Ascending aorta (tissue), 2 donors: ENCODE measurements at places on chromosomes 11 and 22. TPM values are rescaled to one million over a fixed set of nuclear protein-coding genes. Genes with fewer than 3 reads are reported as not detected.

The GRM5 gene
- total RNA-seq: 10.2 TPM

The ASRGL1 gene
- 69.8 TPM for total RNA-seq

The FBLN1 gene
- 580 TPM for total RNA-seq

The MMP12 gene
- not detected for total RNA-seq

DNA sequence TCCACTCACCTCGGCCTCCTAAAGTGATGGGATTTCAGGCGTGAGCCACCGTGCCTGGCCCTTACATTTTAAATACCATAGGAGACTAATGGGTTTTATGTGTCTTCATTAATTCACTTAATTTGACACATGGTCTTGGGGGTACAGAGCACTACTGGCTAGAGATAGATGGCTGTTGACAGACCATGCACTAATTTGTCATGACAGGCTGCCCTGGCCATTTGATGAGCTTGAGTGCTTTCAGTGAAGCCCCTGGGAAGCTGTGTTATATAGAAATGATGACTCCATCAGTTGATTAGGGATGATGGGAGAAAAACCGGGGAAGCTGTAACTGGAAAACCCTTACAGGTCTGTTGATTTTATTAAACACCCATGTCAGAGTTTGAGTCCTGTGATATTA is 6.6 kb downstream of the PHF5A start:
- peaks cover 60% of the 10 kb centered on the region for H3K36me3 ChIP-seq
- DNase-seq: no peak
- no peaks in the 10 kb centered on the region for H3K27me3 ChIP-seq

GRCh38 chr11:6389905-6390717 is at the start of gene SMPD1:
SMPD1 (plus strand) TSS chr11:6390474; CDS start chr11:6390599, 125 bp downstream.
- H3K27me3 ChIP-seq: no peaks in the 10 kb centered on the region
- peak; percentile 96 for DNase-seq
- peak within 1 kb of the TSS; percentile 89 for H3K4me3 ChIP-seq
- H3K4me1 ChIP-seq: peaks cover 9% of the 10 kb centered on the region
- H3K27ac ChIP-seq: peak within 1 kb of the TSS; percentile 90

- no peaks in the 10 kb centered on the region for H3K4me1 ChIP-seq
- no peaks in the 10 kb centered on the region for H3K36me3 ChIP-seq
- no peak overlapping the region for H3K27ac ChIP-seq
- H3K27me3 ChIP-seq: no peaks in the 10 kb centered on the region
These were observed 14.8 kb downstream of the CHKA start for GRCh38 chr11:68106165-68106940.

GRCh38 chr22:26901198-26901816 is 243.9 kb downstream of the MIAT start:
- H3K27ac ChIP-seq: no peak overlapping the region
- no peaks in the 10 kb centered on the region for H3K36me3 ChIP-seq
- H3K4me1 ChIP-seq: peaks cover under 1% of the 10 kb centered on the region
- H3K27me3 ChIP-seq: no peaks in the 10 kb centered on the region
- no peak for DNase-seq

- H3K27me3 ChIP-seq: no peaks in the 10 kb centered on the region
- DNase-seq: peak; percentile 54
These were observed 28.5 kb downstream of the AMPD3 start for GRCh38 chr11:10483584-10483983.

DNA sequence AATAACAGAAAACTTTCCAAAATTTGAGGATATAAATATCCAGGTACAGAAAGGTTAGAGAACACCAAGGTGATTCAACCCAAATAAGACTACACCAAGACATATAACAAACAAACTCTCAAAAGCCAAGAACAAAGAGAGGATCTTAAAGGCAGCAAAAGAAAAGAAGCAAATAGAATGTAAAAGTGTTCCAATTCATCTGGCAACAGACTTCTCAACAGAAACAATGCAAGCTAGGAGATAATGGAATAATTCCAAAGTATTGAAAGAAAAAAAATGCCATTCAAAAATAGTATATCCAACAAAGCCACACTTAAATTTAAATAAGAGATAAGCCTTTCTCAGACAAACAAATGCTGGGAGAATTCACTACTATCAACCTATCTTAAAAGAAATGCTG is 153.0 kb upstream of the FAT3 start:
- H3K27me3 ChIP-seq: no peaks in the 10 kb centered on the region
- H3K27ac ChIP-seq: no peak overlapping the region
- H3K4me3 ChIP-seq: no peak overlapping the region
- H3K36me3 ChIP-seq: no peaks in the 10 kb centered on the region
- no peaks in the 10 kb centered on the region for H3K4me1 ChIP-seq
- no peak for DNase-seq

DNA sequence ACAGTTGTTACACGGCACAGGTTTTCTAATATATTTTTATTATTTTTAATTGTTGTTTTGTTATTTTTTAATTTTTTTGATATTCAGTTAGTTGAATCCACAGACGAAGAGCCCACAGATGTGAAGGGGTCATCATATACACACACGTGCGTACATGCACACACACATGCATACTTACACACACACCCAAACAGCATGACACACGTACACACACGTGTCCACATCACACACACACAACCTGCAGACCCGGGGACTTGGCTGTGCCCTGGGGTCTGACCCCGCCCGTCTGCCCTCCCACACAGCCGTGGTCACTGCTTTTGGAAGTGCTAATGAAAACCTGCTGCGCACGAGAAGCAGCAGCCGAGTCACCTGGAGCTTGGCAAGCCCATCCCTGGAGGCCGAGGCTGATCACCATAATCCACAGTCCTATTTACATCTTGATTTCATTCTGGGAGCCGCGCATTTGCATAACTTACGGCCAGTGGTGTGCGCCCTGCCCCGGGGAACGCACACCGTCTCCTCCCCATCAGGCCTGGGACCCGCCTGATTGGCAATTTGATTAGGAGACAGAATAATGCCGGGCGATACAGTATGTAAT is 110.3 kb downstream of the BRD1 start:
- no peak for DNase-seq
- H3K27ac ChIP-seq: no peak overlapping the region
- H3K4me3 ChIP-seq: no peak overlapping the region
- no peaks in the 10 kb centered on the region for H3K36me3 ChIP-seq

DNA sequence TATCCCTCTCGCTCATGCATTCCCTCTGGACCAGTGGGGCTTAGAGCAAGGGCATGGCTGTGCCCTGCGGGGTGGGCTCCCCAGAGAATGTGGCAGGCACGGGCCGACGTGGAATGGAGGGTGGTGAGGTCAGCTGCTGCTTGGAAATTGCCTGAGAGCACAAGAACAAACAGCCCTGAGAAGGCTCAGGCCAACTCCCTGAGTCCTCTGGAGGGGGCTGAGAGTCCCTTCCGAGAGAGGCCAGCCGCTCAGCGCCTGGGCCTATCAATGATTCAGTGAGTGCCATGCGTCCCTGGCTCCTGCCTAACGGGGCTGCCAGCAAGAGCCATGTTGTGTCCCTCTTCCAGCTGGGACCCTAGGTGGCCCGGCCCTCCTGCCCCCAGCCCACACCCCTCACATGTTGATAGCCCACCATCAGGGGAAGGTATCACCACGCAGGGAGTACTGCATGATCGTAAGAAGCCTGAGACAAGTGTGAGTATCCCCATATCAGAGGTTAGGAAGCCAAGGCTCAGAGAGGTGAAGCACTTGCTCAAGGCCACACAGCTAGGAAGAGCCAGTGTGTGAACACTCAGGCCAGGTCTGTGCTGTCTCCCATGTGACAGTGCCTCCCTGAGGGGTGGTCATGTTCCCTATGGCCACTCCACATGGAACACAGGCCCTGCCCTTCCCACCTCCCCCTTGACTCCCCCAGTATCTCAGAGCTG is 55.8 kb downstream of the NECTIN1 start:
- no peak overlapping the region for H3K4me3 ChIP-seq
- H3K27me3 ChIP-seq: no peaks in the 10 kb centered on the region
- H3K4me1 ChIP-seq: peaks cover 5% of the 10 kb centered on the region
- H3K36me3 ChIP-seq: peaks cover 8% of the 10 kb centered on the region

DNA sequence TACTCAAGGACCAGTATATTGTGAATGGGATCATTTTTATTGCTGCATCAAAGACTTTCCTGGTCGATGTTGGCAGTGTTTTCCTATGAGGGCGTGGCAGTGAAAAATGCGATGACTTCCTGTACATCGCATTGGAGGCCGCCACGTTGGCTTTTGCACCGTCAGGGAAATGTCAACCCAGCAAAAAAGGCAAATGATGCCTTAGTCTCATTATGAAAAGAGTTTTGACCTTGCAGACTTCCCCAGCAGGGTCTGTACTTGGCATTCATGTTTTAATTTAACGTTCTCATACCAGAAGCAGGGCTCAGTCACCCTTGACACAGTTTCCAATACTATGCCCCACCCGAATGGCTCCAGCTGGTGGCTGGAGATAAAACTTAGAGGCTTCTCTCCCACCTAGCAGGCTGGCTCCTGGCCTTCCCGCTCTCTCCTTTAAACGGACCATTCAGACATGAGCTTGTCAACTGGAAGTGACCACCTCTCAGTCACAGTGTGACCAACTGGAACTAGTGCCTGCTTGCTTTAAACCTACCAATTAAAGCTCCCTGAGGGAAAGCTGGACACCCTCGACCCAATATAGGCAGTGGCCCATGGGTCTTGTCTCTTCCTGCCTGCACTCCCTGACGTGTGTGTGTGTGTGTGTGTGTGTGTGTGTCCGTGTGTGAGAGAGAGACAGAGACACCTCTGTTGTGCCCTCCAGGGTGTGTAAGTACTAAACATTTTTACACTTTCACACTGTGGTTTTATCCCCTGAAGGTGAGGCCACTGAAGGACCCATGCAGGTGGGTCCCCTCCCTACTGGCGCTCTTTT is 8.7 kb upstream of the GDPD5 start:
- H3K4me3 ChIP-seq: no peak overlapping the region
- no peaks in the 10 kb centered on the region for H3K4me1 ChIP-seq
- no peak overlapping the region for H3K27ac ChIP-seq
- DNase-seq: no peak
- no peaks in the 10 kb centered on the region for H3K27me3 ChIP-seq

DNA sequence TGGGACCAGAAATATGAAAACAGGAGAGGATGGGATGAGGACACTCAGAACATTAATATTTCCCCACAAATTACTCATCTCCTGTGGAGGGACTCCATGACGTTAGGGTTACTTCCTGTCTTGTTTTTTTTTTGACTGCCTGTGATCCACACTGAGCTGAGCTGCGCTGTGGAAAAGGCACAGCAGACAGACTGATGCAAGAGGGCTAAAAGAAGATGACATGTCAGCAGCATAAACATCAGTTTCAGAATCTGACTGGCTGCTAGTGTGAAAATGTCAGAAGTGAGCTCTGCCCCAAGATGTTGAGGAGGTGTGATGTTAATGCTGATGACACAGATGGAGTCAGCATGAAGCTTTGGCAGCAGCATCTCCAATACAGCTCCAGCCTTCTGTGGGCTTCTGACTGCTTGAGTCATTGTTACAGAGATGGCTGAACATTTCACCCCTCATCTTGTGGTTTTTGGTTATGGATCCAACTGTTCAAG is 286.8 kb downstream of the BLID start:
- no peaks in the 10 kb centered on the region for H3K36me3 ChIP-seq
- peak; percentile 12 for DNase-seq
- H3K4me3 ChIP-seq: no peak overlapping the region
- H3K4me1 ChIP-seq: no peaks in the 10 kb centered on the region
- H3K27ac ChIP-seq: no peak overlapping the region

DNA sequence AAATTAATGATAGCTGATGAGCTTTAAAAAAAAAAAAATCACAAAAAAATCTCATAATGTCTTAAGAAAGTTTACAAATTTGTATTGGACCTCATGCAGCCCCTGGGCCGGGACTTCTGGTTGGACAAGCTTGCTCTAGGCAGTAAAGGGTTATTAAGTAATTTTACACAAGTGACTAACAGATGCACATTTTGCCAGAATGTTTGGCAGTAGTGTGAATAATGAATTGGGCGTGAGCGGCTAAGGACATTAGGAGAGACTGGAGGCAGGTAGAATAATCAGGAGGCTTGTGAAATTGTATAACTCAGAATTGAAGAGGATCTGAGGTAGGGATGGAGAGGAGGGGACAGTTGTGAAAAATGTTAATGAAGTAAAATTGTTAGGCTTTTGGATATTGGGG is 77.4 kb downstream of the HIPK3 start:
- no peak overlapping the region for H3K27ac ChIP-seq
- no peaks in the 10 kb centered on the region for H3K27me3 ChIP-seq
- H3K4me1 ChIP-seq: no peaks in the 10 kb centered on the region

- no peak overlapping the region for H3K4me3 ChIP-seq
- no peak overlapping the region for H3K27ac ChIP-seq
- no peak for DNase-seq
- no peaks in the 10 kb centered on the region for H3K27me3 ChIP-seq
These were observed 66.2 kb downstream of the MPPED1 start for GRCh38 chr22:43477966-43478365.

DNA sequence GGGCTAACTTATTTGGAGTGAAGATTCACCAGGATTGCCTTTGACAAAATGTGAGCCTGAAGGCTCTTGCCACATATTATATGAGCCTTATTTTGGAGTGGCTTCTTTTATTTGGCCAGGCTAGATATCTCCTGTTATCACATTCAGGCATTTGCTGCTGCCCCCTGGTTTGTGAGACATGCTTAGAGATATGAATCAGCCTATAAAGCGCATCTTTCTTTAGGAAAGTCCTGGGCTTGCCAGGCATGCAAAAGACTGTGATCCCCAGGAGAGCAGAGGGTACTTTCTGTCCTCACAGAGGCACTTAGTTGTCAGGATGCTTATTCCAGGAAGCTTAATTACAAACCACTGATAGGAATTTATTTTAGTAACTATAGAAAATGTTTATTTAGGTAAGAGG is 333.3 kb downstream of the FAT3 start:
- no peak overlapping the region for H3K4me3 ChIP-seq
- H3K27me3 ChIP-seq: no peaks in the 10 kb centered on the region
- H3K36me3 ChIP-seq: no peaks in the 10 kb centered on the region

GRCh38 chr11:132743601-132744000 is 788.7 kb downstream of the OPCML start:
- H3K27ac ChIP-seq: no peak overlapping the region
- H3K36me3 ChIP-seq: no peaks in the 10 kb centered on the region
- DNase-seq: no peak
- no peak overlapping the region for H3K4me3 ChIP-seq
- no peaks in the 10 kb centered on the region for H3K4me1 ChIP-seq

GRCh38 chr11:97764605-97765004 is 1256.1 kb upstream of the CNTN5 start:
- H3K4me3 ChIP-seq: no peak overlapping the region
- DNase-seq: no peak
- H3K27ac ChIP-seq: no peak overlapping the region
- no peaks in the 10 kb centered on the region for H3K27me3 ChIP-seq
